ENCODE measurements at places on chromosomes 6 and 20.

GRCh38 chr6:122996794-122997505 lies 915 bp downstream of the CLVS2 start:
- peaks cover 12% of the 10 kb centered on the region for H3K4me1 ChIP-seq
- H3K27ac ChIP-seq, result no peak overlapping the region
- no peak for DNase-seq
- no peaks in the 10 kb centered on the region for H3K36me3 ChIP-seq

DNA sequence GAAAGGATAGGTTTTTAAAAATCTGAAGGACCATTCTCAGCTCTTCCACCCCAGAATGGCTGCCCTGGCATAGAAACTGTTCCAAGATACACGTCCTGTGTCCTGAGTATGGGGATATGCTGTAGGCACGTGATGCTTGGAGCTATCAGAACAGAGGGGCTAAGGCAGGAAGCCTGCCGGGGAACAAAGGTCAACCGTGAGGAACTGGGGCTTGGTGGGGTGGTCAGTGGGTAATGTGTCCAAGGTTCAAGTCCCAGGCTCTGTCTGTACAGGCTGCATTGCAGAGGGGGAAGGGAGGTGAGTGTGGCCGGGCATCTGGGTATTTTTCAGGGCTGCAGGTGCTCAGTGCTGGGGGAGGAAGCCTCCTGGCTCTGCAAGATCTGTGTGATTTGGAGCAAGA lies 479.6 kb upstream of the CHD6 start:
- H3K4me3 ChIP-seq, result no peak overlapping the region
- H3K36me3 ChIP-seq, result no peaks in the 10 kb centered on the region
- H3K27ac ChIP-seq, result no peak overlapping the region
- no peak for DNase-seq
- no peaks in the 10 kb centered on the region for H3K4me1 ChIP-seq
- H3K27me3 ChIP-seq, result no peaks in the 10 kb centered on the region

- DNase-seq, result no peak
- H3K27me3 ChIP-seq, result peaks cover 13% of the 10 kb centered on the region
- no peaks in the 10 kb centered on the region for H3K36me3 ChIP-seq
- H3K27ac ChIP-seq, result no peak overlapping the region
- H3K4me1 ChIP-seq, result no peaks in the 10 kb centered on the region
Observed at GRCh38 chr6:37732688-37733087, 35.0 kb upstream of the MDGA1 start.

DNA sequence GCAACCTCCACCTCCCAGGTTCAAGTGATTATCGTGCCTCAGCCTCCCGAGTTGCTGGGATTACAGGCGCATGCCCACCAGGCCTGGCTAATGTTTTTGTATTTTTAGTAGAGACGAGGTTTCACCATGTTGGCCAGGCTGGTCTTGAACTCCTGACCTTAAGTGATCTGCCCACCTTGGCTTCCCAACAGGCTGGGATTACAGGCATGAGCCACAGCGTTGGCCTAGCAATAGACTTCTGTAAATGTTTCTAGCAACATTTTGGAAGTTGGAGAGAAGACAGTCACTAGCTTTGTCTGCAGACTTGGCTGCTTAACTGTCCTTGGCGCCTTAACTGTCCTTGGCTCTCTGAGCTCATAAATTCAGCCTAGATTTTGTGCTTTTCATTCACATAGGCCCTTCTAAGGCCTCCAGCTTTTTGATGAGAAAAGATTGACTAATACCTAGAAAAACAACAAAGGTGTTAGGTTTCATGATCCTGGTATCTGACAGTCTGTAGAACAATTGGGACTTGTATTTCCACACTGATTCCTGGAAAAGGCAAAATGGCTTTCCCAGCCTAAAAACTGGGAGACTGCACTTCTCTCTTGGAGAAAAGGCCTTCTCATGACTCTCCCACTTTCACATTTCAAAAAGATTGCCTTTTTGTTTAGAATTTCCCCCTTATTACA lies 49.7 kb downstream of the OR2B2 start:
- no peaks in the 10 kb centered on the region for H3K36me3 ChIP-seq
- no peak overlapping the region for H3K4me3 ChIP-seq
- H3K27me3 ChIP-seq, result no peaks in the 10 kb centered on the region
- DNase-seq, result no peak

DNA sequence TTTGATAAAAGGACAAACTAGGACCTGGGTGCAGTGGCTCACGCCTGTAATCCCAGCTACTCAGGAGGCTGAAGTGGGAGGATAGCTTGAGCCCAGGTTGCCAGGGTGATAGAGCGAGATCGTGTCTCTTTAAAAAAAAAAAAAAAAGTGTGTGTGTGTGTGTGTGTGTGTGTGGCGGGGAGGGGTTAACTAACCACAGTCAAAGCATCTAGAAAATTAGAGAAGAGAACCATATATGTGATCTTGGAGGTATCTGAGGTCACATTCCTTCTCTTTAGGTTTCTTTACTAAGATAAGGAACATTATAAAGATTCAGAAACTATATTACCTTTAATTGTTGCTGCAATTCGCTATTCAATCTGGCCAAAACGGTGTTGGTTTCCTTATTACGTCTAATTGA lies 80.9 kb downstream of the REPS1 start:
- H3K4me1 ChIP-seq, result no peaks in the 10 kb centered on the region
- no peaks in the 10 kb centered on the region for H3K27me3 ChIP-seq
- H3K36me3 ChIP-seq, result peaks cover 36% of the 10 kb centered on the region
- no peak for DNase-seq

DNA sequence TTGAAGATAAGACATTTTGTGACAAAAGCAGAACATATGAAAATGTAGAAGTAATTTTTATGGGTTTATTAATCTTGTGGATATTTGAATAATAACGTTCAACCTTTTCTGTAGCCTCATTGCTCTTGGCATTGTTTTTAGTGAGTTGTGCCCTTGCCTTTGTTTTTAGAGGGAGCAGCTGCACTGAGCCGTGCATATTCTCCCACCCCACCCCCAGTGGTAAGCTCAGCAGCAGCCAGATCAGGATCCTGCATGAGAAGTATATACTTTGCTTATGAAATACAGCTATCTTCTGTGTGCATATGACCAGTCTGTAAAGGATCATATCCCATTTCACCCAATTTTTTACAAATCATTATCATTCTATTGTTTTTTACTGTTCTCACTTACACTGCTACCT lies 184.2 kb downstream of the COL9A1 start:
- H3K4me3 ChIP-seq, result no peak overlapping the region
- H3K27me3 ChIP-seq, result peaks cover 5% of the 10 kb centered on the region
- no peaks in the 10 kb centered on the region for H3K4me1 ChIP-seq
- no peak overlapping the region for H3K27ac ChIP-seq

GRCh38 chr6:142757852-142758628 lies 186.9 kb downstream of the HIVEP2 start:
- no peak overlapping the region for H3K4me3 ChIP-seq
- no peak overlapping the region for H3K27ac ChIP-seq
- no peaks in the 10 kb centered on the region for H3K27me3 ChIP-seq
- peaks cover 12% of the 10 kb centered on the region for H3K4me1 ChIP-seq
- peaks cover 69% of the 10 kb centered on the region for H3K36me3 ChIP-seq

GRCh38 chr20:44111712-44112335 lies 75.2 kb downstream of the JPH2 start:
- H3K27me3 ChIP-seq, result no peaks in the 10 kb centered on the region
- no peak for DNase-seq
- H3K27ac ChIP-seq, result peak overlapping the region; percentile 63
- no peaks in the 10 kb centered on the region for H3K36me3 ChIP-seq

GRCh38 chr6:28943557-28944411 lies 20.0 kb upstream of the TRIM27 start:
- no peaks in the 10 kb centered on the region for H3K36me3 ChIP-seq
- no peak for DNase-seq
- peaks cover 37% of the 10 kb centered on the region for H3K4me1 ChIP-seq
- no peaks in the 10 kb centered on the region for H3K27me3 ChIP-seq

DNA sequence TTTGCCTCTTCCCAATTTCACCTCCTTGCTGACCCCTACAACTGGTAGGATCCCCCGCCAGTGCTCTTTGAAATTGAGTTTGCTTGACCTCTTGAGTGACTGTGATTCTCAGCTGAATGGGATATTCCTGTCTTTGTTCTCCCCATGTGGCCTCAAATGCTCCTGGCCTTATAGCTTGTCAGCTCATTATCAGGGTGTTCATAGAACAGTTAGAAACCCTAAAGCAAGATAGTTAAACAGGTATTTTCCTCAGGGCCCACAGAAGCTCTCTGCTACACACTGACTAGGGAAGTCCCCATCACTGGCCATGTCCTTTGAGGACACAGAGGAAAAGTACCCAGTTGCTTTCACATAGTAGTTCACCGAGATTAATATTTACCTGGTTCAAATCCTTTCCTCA lies 211.5 kb upstream of the DTNBP1 start:
- peaks cover 36% of the 10 kb centered on the region for H3K4me1 ChIP-seq
- no peaks in the 10 kb centered on the region for H3K36me3 ChIP-seq
- no peak overlapping the region for H3K27ac ChIP-seq
- H3K27me3 ChIP-seq, result no peaks in the 10 kb centered on the region

DNA sequence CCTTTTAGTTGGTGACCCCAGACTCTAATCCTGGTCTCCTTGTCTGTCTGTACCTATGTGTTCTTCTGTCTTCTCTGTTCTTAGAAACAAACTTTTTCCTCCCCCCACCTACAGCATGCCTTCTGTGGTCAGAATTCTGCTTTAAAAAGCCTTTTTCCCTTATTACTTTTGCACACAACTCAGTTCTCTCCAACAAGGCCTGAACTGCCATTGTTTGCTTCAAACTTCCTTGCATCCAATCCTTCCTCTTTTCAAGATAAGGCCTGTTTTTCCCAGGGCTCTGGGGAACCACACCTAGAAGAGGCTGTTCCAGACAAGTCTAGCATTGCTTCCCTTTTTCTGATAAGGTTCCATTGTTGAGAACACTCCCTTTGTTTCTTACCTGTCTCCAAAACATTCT lies 22.2 kb upstream of the NCOA3 start:
- no peak for DNase-seq
- H3K27me3 ChIP-seq, result no peaks in the 10 kb centered on the region
- H3K4me3 ChIP-seq, result no peak overlapping the region
- no peaks in the 10 kb centered on the region for H3K36me3 ChIP-seq

DNA sequence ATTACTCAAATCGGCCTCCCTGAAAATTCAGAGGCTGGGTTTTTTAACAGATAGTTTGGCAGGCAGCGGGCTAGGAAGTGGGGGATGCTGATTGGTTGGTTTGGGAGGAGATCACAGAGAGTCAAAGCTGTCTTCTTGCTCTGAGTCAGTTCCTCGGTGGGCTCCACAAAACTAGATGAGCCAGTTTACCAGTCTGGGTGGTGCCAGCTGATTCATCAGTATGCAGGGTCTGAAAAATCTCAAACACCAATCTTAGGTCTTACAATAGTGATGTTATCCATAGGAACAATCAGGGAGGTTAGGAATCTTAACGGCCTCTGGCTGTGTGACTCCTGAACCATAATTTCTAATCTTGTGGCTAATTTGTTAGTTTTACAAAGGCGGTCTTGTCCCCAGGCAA lies 190.7 kb downstream of the C6orf118 start:
- H3K27me3 ChIP-seq, result no peaks in the 10 kb centered on the region
- no peak overlapping the region for H3K27ac ChIP-seq
- no peak for DNase-seq
- no peaks in the 10 kb centered on the region for H3K36me3 ChIP-seq
